ENCODE measurements at places on chromosomes 16 and 17. TPM values are rescaled to one million over a fixed set of nuclear protein-coding genes. Genes with fewer than 3 reads are reported as not detected.

DNA sequence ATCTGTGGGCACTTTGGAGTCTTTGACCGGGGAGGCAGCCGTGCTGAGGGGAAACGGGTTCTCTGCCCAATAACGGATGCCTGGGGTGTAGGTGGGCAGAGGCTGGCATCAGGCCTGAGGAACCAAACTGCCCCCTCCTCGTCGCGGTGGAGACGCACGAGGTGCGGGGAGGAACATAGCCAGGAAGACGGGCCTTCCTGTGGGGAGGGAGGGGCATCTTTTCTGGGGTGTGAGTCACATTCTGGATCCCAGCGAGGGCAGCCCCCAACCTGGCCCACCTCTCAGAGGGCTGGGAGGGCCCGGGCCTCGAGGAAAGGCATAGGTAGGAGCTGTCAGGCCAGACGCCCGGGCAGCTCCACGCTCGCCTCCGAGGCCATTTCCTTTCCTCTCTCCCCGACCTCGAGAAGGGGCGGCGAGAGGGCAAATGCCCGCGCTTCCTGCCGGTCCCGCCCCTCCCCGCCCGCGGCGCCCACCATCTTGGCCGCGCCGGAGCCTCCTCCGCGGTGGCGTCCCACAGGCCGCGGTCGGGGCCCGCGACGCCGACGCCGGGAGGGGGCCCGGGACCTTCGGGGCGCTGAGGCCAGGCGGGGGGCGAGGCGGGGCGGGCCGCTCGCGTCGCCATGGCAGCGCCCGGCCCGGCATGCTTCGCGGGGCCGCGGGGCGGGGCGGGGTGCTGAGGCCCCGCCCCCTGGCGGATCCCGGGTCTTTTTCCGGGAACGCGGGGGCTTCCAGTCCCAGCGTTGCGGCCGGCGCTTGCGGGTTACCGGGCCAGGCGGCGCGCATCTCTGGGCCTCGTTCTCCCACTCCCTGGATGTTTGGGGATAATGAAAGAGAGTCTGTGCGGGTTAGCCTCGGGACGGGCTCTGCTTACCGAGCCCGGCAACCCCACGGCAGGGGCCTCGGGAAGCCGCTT is 13.2 kb downstream of the RAI1 start:
- peak; percentile 87 for DNase-seq

The MYH10 gene
- total RNA-seq: 62.1 TPM

GRCh38 chr17:28928061-28928460 is 23.3 kb downstream of the PHF12 start:
- DNase-seq: no peak

The SDR42E1 gene
- total RNA-seq: not detected

The E4F1 gene
- 8.4 TPM for total RNA-seq

DNA sequence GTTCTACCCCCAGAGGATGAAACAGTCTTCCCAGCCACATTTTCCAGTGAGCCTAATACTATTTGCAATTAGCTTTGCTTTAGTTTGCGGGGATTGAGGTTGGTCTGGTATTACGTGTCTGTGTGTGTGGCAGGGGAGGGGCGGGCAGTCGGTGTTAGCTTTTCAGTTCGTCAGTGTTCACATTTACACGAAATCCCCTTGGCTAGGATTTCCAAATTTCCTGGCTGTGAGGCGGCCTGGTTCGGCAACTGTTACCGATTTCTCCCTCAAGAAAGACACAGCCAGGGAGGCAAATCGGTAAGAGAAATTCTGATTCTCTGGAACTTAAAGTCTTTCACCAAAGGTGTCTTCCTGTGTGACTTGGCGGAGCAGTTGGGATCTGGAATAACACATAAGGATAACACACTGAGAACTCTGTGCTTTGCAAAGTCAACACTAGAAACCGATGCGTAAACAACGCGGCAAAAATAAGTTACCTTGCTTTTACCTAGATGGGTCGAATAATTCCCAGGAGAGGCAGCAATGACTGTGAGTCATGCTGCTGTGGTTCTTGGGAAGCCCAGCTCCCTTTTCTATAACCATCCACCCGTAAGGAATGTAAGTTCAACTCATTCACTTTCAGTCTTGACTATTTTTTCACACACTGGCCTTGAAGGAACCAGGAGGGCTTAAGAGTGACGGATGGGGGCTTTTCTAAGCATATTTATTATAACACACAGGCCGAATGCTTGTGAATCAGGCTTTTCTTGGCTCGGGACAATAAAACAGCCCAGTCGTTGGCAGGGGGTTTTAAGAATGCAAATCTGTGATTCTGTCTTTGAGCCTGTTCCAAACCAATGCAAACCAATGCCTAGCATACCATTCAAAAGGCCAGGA is 24.2 kb downstream of the GPRC5B start:
- DNase-seq: no peak

DNA sequence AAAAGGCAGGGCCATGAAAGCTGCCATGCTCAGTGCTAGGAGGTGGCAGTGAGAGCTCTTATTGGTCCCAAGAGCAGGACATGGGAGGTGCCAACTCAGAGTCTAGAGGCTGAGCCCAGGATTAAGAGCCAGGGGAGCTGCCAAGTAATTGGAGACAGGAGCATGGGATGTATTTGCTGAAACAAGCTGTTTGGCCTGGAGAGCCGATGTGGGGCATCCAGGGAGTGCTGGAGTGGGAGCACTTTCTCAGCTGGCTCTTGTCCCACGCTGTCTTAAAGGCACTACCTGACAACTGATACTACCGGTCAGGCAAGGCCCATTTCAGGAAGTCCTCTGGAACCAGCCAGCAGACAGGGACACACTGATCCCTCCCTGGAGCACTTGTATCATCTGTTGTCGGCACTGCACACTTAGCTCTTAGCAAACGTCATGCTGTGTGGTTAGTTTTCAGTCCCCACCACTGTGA is 19.3 kb downstream of the ANKFN1 start:
- DNase-seq: peak; percentile 11

The SCGB1C2 gene
- total RNA-seq: not detected

DNA sequence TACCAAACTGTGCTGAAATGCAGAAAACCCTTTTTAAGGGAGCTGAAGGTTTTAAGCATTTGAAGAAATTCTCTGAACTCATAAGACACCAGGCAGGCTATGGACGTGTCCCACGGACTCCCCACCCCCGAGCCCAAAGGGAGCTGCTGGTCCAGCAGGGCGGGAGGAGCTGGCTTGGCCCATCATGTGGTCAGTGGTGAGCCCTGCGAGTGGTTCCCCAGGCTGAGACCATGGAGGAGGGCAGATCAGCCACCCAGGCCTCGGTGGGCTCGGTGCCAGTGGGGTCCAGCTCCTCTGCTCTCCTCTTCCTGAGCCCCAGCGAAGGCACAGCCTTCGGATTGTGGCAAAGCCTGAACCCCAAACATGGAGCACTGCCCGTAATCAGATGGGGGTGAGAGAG is 27.0 kb downstream of the LGALS3BP start:
- no peak for DNase-seq

DNA sequence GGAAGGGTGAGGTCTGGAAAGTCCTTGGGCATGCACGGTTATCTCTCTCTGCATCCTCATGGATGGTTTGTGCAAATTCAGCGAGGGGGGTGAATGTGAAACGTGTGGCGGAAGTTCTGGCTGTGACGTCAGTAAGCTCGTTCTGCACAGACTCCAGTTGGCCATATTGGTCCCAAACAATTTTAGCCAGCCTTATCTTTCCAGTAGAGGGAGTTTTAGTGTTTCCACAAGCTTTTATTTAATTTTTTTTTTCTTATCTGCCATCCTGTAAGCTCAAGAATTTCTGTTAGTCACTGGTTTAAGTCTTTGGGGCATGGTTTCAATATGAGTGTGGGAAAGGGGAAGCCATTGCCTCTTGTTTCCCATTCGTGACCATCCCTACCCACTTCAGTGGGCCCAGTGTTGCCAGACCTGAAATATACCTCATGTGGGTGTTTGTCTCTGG is 39.0 kb downstream of the HLF start:
- no peak for DNase-seq

All from heart left ventricle (tissue), 16 donors.